Foreskin keratinocyte (primary cell): ENCODE measurements at places on chromosomes 3 and 15.

GRCh38 chr3:104396974-104397669, 969.6 kb upstream of the ALCAM start:
- DNase-seq: peak; percentile 11

DNA sequence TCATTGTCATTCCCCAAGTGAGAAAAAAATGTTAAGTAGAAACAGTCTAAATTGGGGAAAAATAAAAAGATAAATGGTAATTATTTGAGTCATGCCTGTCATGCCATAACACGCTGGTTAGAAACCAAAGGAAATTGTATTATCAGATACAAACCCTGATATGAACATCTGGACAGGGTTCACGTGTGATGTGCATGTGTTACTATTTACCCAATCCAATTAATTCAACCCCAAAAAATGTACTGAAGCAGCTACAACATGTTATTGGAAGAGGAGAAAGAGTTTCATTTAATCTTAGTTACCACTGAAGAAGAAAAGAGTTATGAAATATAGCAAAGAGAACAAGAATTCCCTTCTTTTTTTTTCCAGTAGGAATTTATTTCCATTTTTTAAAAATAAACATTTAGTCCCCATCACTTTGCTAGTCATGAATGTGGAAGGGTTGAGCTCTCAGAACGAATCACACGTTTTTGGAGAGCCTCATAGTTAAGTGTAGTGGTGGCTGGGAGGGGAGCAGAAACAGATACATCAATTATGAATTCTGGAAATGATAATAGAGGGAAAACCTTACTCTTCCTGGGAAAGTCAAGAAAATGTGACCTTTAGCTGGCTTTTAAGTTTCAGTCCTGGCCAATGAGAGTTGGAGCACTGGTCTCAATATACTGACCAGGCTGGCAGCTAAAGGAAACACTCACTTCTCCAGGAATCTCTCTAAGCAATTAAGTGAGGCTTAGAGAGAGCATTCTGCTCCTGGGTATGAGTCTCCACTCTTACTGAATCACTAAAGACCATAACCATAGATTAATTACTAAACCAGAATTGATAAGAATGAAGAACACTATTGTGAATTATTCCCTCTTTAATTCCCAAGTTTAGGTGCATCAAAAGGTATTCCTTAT, 796.5 kb downstream of the GRM7 start:
- peak; percentile 82 for DNase-seq

- DNase-seq: no peak
Measured at GRCh38 chr3:58539626-58540025, 2.6 kb upstream of the ACOX2 start.

DNA sequence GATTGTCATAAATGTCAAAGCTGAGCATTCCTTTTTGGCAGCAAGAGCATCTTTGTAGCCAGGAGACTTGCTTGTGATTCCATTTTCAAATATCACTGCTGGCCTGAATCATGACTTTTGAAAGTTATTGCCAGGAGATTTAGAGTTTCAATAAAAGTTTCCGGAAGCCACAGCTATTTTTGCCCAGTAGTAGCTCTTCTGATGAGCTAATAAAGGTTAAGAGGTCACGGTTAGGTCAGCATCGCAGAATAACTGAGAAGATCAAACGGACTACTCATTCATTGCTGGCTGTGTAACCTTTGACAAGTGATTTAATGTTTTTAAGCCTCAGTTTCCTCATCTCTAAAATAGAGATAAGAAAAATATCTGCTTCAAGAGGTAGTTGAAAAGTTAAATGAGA, 105.1 kb upstream of the ETV5 start:
- no peak for DNase-seq

DNA sequence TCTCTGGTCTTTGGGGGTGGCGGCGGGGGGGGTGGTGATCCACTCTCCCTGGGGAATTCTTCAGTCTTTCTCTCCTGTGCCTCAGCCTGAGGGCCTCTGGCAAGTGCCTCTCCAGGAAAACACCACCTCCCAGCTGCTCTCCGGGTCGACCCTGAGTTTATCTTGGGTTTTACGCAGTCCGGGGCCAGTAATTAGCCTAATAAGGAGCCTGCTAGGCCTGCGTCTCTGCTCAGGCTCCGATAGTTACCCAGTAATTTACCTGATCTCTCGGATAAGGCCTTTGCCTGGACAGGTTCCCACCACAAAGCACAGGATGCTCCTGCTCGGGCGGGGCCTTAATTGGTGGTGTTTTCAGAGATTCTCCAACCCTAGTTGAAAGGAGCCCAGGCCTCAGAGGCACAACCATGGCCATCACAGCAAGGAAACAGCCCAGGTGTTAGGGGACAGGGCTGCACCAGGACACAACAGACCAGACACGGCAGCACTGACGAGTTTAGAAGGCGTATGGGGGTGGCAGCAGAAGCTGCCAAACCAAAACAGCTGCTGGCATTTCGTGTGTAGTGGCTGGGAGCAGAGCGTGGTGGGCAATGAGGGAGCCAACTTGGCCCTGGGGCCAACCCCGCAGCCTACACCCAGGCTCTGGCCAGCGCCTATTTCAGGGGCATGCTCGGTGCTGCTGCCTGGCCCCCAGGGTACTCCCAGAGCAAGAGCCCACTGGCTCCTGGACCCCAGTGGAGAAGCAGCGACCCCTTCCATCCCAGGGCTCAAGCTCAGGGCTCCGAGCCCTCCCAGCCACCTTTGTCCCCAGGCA, 71.4 kb downstream of the KLF13 start:
- DNase-seq: peak; percentile 78

- no peak for DNase-seq
Measured at GRCh38 chr15:36109943-36110658, 469.3 kb upstream of the CDIN1 start.

- DNase-seq: no peak
Measured at GRCh38 chr15:68666812-68667450, 88.1 kb downstream of the CORO2B start.

- no peak for DNase-seq
Measured at GRCh38 chr15:29873947-29874411, 51.7 kb upstream of the TJP1 start.

- DNase-seq: peak; percentile 42
Measured at GRCh38 chr15:49990835-49991545, 128.0 kb downstream of the ATP8B4 start.

DNA sequence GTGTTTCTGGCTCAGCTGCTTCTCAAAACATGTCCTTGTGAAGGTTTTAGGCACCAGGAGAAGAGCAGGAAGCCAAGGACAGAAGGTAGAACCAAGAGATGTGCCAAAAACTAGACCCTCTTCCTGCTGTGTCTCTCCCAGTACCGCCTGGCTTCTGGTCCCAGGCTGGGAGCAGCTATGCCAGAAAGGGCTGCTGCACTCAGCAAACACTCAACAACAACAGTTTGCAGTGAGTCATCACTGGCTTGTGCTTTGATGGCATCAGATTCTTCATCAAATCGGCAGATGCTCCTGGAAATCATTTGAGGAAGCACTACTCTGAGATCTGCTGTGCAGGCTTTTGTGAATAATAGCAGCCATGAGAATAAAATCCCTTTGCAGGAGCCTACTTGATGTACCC, 63.2 kb downstream of the DGKG start:
- DNase-seq: no peak

- no peak for DNase-seq
Measured at GRCh38 chr3:177842743-177843734, 645.8 kb upstream of the TBL1XR1 start.

GRCh38 chr15:101047301-101047781, 128.2 kb downstream of the LRRK1 start:
- no peak for DNase-seq
